ENCODE measurements at places on chromosomes 7 and 10. TPM values are rescaled to one million over a fixed set of nuclear protein-coding genes. Genes with fewer than 3 reads are reported as not detected.
A peak's percentile ranks its signal among the peaks of the same experiment; 100 is the strongest.

DNA sequence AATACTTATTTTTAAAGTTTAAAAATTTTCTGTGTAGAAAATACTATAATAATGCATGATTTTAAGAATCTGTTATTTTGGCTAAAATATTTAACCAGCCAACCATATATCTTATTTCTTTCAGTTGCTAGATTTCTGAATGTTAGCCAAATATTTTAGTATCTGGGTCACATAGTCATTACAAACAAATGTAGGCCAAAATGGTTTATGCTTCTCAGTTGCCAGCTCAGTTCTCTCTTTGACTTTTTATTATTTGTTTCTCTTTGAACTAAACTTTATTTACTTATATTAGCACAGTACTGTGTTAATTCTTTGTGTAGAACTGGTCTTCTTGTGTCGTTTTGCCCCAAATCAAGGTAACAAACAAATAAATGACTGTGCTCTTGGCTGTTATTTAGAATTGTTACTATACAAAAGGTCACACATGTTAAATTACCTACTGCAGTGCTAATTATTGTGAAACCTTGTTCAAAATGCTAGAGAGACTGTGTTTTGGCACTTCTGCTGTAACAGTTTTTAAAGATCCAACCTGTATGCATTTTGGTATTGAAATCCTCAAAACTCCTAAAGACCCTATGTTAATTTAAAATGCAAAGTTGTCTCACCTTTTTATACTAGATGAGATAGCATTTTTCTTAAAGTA lies 39.8 kb downstream of the ZEB1 start:
- DNase-seq = no peak

DNA sequence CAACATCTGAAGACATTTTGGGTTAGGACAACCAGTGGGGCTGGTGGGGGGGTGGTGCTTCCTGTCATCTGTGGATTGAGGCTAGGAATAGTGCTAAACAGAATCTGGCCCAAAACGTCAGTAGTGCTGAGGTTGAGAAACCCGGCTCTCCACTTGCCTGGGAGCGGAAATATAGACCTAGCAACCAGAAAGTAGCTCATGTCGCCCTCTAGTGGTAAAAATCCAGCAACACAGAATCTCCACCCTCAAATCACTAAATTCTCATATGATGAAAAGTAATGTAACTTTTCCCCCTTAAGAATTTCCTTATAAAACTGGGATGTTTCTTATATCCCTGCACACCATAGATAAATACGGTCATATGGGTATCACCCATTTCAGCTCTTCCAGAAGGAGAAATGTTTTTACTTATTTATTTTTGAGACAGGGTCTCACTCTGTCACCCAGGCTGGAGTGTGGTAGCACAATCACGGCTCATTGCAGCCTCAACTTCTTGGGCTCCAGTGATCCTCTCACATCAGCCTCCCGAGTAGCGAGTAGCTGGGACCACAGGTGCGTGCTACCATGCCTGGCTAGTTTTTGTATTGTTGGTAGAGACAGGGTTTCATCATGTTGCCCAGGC lies 34.4 kb downstream of the ZC3HAV1 start:
- peak; percentile 84 for DNase-seq

- DNase-seq = no peak
Measured at GRCh38 chr10:62277971-62278370, 9.3 kb upstream of the RTKN2 start.

Gene CYP2C8
- 0.26 TPM for total RNA-seq

Gene NKX1-2
- 0.15 TPM for total RNA-seq

Gene OPALIN
- not detected for total RNA-seq

DNA sequence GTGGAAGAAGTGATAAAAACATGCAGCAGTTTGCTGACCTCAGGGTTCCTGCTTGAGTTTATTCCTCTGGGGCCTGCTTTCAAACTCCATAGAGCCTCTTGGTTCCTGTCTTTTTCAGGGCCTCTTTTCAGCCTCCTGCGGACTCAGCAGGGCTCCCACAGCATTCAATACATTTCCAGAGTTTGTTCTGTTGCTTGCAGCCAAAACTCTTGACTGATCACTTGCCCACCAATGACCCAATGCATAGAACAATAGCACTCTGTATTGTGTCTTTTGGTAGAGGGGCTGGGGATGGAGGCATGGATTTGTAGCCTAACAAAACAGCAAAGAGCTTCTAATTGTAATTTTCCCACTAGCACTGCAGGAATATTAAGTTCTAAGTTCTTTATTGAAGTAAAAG lies 50.8 kb upstream of the CREB5 start:
- no peak for DNase-seq

Gene ITIH2
- 0.67 TPM for total RNA-seq

DNA sequence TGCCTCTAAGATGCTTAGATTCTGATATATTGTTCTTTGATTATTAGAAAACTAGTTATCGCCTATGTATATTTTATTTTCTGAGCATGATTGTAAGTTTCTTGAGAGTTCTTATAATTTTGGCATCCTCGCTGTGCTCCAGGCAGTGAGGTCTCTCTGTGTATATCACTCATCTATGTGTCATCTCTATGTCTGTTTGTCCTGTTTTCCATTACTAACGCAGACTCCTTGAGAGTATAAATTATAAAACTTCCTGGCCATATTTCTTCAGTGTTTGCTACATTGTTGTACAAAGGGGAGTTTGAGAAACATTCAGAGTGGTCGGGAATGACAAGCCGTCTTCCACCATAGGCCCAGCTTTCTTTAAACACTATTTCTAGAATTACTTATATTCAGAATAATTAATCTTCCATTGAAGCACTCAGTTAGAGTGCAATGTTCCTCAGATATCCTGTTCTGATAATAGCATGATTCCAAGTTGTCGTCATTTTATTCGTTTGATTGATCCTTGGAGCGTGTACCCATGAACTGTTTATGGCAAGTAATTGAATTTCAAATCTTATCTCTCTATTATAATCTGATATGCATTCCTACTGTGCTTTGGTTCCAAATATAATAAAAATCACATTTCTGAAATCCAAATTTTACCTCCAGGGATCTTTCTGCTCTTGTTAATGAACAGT lies 206.6 kb downstream of the BAMBI start:
- no peak for DNase-seq

Gene MRC1
- total RNA-seq = 0.21 TPM

Gene TMEM236
- total RNA-seq = 0.05 TPM

Gene NDUFA5
- total RNA-seq = 53.4 TPM

GRCh38 chr7:23315366-23315765 lies 16.2 kb downstream of the MALSU1 start:
- no peak for DNase-seq

DNA sequence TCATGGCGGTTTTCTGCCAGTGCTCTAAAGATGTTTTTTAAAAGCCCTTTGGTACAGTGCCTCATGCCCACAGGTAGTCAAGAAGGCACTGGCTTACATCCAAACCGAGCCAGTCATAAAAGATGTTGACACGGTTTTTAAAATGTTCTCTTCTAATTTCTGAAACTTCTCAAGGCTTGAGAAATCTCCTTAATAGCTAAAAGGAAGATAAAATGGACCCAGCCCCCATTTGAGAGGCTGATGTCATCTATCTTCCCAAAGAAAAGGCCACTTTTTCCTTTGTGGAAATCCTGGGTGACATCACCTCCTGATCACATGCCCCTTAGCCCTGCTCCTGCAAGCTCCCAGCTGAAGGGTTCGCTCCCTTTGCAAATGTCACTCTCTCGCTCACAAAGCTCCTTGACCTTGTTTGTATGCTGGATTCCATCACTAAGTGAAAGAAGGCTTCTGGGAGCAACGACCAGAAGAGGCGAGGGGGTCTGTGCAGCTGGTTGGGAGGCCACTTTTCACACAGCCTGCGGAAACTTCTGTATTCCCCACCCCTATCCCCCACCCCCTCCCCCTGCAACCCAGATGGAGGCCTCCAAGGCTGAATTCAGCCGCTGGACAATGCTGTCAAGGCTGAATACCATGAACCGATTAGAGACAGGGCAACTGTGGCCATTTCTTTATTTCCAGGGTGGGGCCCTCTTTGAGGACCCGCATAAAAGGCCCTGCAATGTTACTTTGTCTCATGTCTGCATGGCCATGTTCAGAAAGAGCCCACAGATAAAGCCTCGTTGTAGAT lies 122.8 kb downstream of the CUBN start:
- no peak for DNase-seq

- DNase-seq = no peak
Measured at GRCh38 chr7:40213291-40213690, 78.5 kb downstream of the SUGCT start.

DNA sequence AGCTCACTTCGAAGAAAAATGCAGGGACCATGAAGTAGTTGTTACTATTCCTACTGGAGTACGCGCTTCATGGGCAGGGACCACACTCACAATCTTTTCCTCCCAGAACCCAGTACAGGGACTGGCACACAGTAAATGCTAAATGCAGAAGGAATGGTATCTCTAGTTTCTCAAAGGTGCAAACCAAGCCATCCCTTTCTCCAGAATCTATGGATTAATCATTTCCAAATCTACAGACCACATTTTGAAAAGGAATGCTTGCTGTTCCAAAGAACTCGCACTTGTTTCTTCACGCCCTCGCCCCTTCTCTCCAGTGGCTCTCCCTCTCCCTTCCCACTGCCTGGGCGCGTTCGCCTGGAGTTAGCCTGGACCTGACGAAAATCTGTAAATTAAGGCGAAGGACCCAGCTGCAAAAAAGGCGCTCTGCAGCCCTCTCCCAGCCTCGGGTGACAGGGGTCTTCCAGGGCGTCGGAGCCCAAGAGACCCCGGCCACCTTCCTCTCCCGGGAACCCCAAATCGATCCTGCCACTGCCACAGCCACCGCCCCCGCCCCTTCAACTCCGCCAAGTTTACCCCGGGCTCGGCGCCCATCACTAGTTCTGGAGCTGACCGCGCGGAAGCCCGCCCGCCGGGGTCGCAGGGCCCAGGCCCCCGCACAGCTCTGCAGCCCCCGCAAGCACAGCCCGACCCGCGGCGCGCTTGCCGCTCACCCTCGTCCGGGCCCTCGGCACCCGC lies 527 bp downstream of the PDIA4 start:
- no peak for DNase-seq

DNA sequence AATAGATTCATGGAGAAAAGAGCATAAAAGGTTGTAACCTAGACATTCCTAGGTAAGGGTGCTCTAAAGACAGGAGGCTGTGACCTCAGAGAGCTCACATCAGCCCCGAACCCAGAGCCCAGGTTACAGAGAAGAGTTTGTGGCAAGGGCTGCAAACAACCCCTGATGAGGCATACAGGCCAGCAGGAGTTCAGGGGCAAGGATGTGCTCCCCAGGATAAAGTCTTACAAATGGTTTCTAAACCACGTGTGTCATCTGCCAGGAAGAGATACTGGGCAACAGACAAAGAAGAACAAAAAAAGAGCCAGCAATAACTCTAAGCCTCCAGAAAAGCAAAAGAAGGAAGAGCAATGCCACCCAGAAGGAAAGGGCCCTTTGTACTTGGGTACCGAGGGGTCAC lies 27.7 kb downstream of the NCAPG2 start:
- no peak for DNase-seq

Gene AKR1C4
- total RNA-seq = not detected

GRCh38 chr10:42783181-42783549 lies 570 bp downstream of the BMS1 start:
- no peak for DNase-seq

Gene LRRC61
- 13.8 TPM for total RNA-seq

DNA sequence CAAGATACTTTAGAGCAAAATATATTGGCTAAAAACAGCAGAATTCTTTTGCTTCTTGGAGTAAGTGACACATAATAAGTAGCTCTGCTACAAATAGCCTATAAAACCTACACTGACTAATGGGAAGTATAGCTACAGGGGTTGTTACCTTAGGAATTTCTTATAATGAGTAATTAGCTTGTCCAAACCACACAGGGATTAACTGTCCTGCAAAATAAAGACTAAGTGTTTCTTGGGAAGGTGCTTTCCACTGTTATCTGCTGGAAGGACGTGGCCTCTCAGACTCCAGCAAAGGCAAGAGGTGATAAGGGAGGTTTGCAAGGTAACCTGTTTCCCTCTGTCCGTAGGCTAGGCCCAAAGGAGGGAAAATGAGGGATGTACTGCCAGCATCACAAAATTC lies 302.4 kb downstream of the DOCK4 start:
- no peak for DNase-seq

Gene DNAJC30
- total RNA-seq = 11.1 TPM

Gene RNF32
- total RNA-seq = 3.5 TPM
